ENCODE measurements at places on chromosomes 7 and 10. TPM values are rescaled to one million over a fixed set of nuclear protein-coding genes. Genes with fewer than 3 reads are reported as not detected.

NT5C2 gene
- 29.6 TPM for polyA plus RNA-seq

RPP30 gene
- 16.7 TPM for polyA plus RNA-seq

NPC1L1 gene
- not detected for polyA plus RNA-seq

TBC1D12 gene
- polyA plus RNA-seq: 1.8 TPM

CALML3 gene
- not detected for polyA plus RNA-seq

AKR1B15 gene
- polyA plus RNA-seq: not detected

SPDYE5 gene
- polyA plus RNA-seq: not detected

MASTL gene
- polyA plus RNA-seq: 5.8 TPM

ZNF398 gene
- polyA plus RNA-seq: 4.5 TPM

SYT15 gene
- 0.07 TPM for polyA plus RNA-seq

ZNF425 gene
- polyA plus RNA-seq: 1.4 TPM

ZKSCAN5 gene
- 7.5 TPM for polyA plus RNA-seq

DENND2A gene
- polyA plus RNA-seq: 3.5 TPM

ATOH7 gene
- polyA plus RNA-seq: 0.12 TPM

CPED1 gene
- 4.4 TPM for polyA plus RNA-seq

SORCS3 gene
- polyA plus RNA-seq: not detected

OR2A42 gene
- polyA plus RNA-seq: not detected

HGF gene
- 1.5 TPM for polyA plus RNA-seq

GNAT3 gene
- polyA plus RNA-seq: not detected

SUN3 gene
- 0.12 TPM for polyA plus RNA-seq

GIMAP1 gene
- polyA plus RNA-seq: not detected

INHBA gene
- 81.0 TPM for polyA plus RNA-seq

SLC39A12 gene
- not detected for polyA plus RNA-seq

ZP3 gene
- polyA plus RNA-seq: 4.5 TPM

CALHM3 gene
- polyA plus RNA-seq: not detected

NUTM2E gene
- 0.19 TPM for polyA plus RNA-seq

C7orf33 gene
- polyA plus RNA-seq: not detected

Data from SK-N-SH (cell line).